GM04504 (cell line): ENCODE measurements at places on chromosomes 2 and 18.

- DNase-seq: no peak
Measured at GRCh38 chr2:161049559-161049958, 110.7 kb upstream of the TANK start.

GRCh38 chr18:1048032-1048431 is 143.4 kb downstream of the ADCYAP1 start:
- no peak for DNase-seq

- DNase-seq: no peak
Measured at GRCh38 chr2:25303633-25304236, 38.0 kb downstream of the DNMT3A start.

- DNase-seq: no peak
Measured at GRCh38 chr2:41936771-41937463, 110.9 kb upstream of the PKDCC start.

- DNase-seq: no peak
Measured at GRCh38 chr2:30691948-30692828, 115.1 kb downstream of the CAPN13 start.

DNA sequence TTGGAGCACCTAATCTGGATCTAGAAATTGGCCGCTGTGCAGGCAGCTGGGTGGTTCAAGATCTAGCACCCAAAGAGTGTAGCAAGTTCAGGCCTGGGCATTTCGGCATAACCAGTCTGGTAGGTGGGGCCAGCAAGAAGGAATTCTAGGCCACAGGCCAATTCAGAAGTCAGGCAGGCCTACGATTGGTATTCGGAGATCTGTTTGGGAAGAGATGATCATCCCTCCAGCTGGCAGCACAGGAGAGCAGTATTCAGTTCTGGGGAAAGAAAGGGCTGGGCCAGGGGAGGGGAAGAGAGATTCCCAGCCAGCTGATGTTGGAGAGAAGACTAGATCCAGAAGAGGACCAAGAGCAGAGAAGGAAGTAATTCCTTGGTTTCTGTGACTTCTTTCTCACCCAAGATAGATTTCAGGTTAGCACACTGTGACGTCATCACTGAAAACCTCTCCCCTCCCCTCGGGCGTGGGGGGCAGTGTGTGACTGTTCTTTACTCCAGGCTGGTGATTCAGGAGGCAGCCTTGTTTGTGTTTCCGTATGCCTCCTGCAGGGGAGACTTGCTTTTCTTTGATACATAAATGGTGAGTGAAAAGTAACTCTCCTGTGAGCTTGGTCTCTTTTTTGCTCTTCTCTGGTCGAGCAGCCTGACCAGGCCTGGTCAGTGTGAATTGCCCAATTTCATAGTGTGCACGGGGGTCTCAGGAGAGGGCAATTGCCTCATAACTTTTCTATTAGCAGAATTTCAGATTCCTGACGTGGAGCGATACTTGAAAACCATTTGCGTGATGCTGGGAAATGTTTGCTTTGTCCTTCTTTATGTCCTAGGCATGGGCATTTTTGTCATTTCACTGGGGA is 61.1 kb downstream of the MEIS1 start:
- peak; percentile 69 for DNase-seq

GRCh38 chr2:240998995-240999791 is 775 bp downstream of the SNED1 start:
- no peak for DNase-seq

GRCh38 chr2:237885931-237886684 is 26.7 kb downstream of the RAMP1 start:
- DNase-seq: no peak

DNA sequence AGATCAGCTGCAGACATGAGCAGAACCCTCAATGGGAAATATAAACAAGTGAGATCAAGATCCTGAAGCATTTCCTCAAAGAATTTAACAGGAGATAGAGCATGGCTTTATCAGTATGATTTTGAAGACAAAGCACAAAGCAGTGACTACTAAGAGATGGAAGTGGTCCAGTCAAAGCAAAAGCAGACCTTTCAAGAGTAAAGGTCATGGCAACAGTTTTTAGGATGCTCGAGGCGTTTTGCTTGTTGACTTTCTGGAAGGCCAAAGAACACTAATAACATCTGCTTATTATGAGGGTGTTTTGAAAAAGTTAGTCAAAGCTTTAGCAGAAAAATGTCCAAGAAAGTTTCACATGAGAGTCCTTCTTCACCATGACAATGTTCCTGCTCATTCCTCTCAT is 128.5 kb downstream of the KCNE4 start:
- no peak for DNase-seq

GRCh38 chr2:96498021-96498431 is 7.1 kb downstream of the NEURL3 start:
- DNase-seq: no peak

DNA sequence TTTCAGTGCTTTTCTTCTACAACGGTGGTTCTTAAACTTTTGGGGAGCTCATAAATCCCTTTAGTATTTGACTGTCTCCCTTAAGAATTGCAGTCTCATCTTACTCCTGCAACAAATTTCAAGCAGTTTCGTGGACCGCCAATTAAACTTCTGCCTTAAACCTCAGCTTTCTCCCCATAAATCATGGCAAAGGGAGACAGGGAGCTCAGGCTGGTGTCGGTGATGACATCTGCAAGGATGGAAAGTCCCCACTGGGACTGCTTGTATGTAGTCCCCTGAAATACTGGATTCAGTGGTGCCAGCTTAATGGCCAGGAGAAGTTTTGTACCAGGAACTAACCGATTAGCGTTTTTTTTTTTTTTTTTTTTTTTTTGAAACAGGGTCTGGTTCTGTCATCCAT is 148.7 kb upstream of the ITGA6 start:
- no peak for DNase-seq

- DNase-seq: peak; percentile 17
Measured at GRCh38 chr2:232937278-232937906, 67.3 kb downstream of the SNORC start.

- no peak for DNase-seq
Measured at GRCh38 chr2:200708943-200709342, 102.8 kb upstream of the BZW1 start.

DNA sequence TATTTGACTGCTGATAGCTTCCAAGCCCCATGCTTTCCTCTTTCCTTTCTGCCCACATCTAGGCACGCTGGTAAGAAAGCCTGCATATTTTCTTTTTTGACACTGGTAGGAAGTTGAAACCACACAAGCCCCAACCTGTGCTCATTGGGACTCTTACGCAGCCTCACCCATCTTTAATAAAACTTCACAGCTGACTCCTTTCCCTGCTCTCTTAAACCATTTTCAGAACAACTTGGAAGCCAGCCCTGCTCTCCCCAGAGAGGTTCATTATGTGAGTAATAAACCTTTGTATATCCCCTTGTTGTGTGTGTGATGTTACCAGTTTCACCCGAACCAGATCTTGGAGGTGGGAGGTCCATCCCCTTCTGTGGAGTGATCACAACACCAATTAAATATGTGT is 268.4 kb downstream of the GPD2 start:
- DNase-seq: no peak
